ENCODE measurements at places on chromosomes 1 and 21.

- DNase-seq = no peak
Observed at GRCh38 chr1:198798923-198799386, 160.1 kb downstream of the PTPRC start.

DNA sequence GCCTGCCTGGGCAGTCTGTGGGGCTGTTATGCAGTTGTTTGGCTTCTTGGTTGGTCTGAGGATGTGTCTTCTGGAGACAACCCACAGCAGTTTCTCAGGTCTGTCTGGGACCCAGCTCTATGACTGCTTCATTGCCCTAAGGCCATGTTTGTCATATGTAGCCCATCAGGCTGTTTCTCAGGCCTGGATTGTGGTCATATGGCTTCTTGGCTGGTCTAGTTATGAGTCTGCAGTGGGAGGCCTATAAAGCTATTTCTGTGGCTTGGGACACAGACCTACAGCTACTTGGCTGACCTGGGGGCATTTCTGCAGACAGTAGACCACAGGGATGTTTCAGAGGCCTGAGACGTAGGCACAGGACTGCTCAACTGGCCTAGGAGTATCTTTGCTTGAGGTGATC lies 41.5 kb downstream of the CHIA start:
- no peak for DNase-seq

GRCh38 chr1:101357444-101357986 lies 120.7 kb downstream of the S1PR1 start:
- DNase-seq = peak; percentile 76

- DNase-seq = no peak
Observed at GRCh38 chr1:226661965-226662364, 77.1 kb downstream of the ITPKB start.

All from CD4-positive, alpha-beta T cell treated with Interferon gamma for 1 hour (primary cell).